ENCODE measurements at places on chromosomes 11 and 22.

DNA sequence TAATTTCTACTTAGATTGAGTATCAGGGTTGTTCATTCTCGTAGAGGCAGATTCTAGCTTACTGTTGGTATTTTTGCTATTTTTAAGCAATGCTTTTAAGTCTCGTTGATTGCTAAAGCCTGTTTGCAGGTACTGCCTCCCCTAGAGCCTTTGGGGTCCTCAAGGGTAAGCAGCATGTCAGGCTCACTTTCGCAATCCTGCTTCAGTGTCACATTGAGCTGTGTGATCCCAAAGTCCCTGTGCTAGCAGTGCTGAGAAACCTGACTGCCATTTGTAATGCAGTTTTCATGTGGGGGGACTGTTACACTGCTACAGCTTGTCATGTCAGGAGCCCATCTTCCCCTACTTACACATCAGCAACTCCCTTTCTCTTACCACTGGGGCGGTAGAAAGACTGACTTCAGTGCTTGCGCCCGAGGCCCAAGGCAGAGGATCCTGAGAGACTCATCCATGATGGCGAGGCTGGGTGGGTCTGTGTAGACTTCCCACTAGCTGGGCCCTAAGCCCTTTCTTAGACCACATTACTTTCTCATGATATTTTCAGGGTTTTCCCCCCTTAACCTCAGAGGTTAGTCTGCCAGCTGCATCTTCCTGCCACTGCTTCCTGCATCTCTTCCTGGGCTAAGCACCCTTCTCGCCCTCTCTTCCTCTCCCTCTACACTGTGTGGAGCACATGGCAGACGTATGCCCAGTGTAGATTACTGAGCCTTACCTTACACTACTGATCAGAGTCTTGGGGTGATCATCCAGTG, 40.8 kb upstream of the ST14 start:
- DNase-seq, result no peak

DNA sequence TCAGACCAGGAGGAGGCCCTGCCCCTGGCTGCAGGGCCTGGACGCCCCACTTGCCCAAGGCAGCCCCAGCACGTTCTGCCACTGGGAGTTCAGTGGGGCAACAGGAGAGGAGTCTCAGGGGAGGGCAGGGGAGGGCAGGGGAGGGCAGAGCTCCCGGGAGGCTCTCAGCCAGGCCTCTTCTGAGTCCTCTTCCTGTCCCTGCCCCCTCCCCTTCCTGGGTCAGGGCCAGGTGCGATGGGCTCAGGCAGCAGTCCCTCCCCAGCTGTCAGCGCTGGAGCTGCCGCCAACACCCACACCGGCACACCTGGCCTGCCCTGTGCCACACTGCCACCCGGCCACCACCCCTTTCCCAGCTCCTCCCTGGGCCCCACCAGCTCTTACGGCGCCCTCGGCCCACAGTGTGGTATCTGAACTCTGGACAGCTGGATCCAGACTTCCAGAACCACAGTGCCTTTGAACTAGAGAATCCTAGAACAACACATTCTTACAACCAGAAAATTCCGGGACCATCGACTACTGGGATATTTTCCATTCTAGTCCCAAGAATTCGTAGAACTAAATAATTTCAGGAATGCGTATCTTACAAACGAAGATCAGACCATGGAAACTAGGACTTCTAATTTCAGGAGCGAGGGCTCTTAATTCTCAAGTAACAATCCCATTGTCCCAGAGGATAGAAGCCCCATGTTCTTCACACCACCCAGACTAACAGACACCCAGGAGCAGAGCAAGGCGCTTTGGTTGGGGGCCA, 21.8 kb downstream of the RPL3 start:
- peak; percentile 90 for DNase-seq

- no peak for DNase-seq
Measured at GRCh38 chr11:1102221-1102971, 27.7 kb downstream of the MUC2 start.

- no peak for DNase-seq
Measured at GRCh38 chr22:30056015-30056414, 24.2 kb upstream of the HORMAD2 start.

DNA sequence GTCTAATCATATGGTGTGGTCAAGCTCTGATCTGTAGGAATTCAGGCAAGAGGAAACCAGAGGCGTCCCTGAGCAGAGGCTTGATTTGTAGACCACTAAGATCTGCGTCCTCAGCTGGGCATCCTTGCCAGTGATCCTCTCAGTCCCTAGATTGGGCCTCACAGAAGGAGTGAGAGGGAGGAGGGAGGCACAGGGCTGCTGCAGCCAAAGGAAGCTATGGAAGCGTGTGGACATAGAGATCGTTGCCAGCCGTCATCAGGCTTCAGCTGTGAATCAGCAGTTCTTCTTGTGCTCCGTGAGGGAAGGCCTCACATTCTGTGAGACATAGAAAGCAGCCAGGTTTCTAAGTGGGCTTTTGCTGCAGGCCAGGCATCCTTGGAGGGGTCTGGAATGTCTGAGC, 254.6 kb upstream of the KIRREL3 start:
- DNase-seq, result no peak

- DNase-seq, result no peak
Measured at GRCh38 chr11:107018219-107018901, at the start of gene GUCY1A2. Gene GUCY1A2, minus strand, starts transcription at chr11:107018476. Its CDS starts 421 bp downstream, at chr11:107018055.

DNA sequence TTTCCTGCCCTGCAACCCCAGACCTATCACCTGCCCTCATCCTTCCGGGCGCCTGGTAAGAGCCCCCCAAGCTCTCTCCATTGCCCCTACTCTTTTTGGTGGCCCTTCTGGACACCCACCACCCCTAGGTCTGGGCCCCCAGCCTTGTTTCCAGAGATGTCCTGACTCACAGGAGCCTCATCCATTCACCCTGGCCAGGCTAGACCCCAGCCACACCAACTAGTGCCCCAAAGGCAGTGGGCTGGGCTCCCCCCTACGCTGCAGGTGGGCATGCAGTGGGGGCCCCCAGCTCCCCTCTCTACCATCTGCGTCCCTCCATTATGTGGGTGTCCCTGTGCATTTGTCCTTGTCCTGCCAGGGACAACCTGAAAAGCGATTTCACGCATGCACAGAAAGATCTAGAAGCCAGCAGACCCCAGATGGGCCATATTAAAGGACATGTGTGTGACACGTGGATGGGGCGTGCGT, 1.4 kb downstream of the MRGPRF start:
- no peak for DNase-seq
